ENCODE measurements at places on chromosomes 2 and 18.

- peak; percentile 51 for DNase-seq
Observed at GRCh38 chr2:240989451-240990265, 8.8 kb upstream of the SNED1 start.

GRCh38 chr2:111116011-111116746 lies 4.5 kb upstream of the BCL2L11 start:
- no peak for DNase-seq

GRCh38 chr2:215728504-215729065 lies 284.8 kb downstream of the MREG start:
- DNase-seq = peak; percentile 59

DNA sequence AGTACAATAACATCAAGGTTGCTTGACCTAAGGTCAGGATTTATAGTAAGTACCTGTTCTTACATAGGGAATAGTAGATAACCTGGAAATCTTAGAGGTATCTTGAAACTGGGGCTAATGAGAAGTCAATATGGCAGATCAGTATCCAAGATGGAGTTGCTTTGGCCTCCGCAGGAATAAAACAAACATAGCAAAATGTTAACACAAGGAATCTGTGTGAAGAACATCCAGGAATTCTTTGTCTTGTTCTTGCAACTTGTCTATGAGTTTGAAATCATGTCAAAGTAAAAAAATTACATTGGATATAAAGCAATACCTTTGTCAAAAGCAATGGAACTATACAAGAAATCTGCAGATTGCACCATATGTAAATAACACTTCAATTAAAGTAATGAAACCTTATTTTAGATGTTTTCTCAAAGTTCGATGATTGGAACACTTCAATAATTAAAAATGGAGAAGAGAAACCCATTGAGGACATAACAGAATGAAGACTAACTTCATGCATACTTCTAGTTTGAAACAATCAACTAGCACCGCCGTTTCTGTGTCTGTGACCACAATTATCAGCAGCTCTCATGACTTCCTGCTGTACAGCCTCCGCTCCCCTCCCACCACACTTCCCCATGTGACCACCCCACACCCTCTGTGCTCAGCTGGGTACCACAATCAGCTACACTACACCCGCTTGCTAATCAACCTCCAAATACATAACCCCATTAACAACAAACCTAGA lies 27.6 kb downstream of the C2orf76 start:
- no peak for DNase-seq

- no peak for DNase-seq
Observed at GRCh38 chr18:78402440-78402839, 577.2 kb upstream of the SALL3 start.

- no peak for DNase-seq
Observed at GRCh38 chr2:67218056-67218455, 179.1 kb upstream of the ETAA1 start.

DNA sequence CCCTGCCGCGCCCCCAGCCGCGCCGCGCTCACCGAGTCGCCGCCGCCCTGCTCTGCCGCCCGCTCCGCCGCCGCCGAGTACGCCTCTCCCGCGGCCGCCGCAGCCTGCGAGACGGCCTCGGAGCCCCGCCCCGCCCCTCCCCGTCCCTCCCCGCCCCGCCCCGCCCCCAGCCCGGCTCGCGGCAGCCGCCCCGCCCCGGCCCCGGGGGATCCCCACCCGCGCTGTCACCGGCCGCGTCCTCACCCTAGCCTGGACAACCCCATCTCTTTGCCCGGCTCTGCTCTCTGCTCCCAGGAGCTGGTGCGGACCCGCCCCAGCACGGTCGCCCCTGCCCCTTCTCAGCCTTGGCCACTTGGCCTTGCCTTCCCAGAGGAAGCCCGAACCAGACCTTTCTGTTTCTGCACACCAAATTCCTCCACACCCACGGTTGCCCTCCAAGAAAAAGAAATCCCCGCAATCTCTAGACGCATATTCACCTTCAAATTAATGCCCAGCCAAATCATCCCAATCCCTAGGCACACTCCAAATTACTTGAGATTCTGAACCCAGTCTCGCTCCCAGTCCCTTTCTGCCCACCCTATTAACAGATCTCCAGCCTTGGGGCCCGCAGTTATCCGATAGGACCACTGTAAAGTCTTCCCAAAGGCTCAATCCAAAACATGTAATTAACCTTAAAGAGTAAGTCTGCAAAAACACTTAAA lies at the start of gene CYRIA:
TSS of gene CYRIA (minus strand) at position 87 of the 701 bp plus-strand sequence. CDS start 77,715 bp downstream, outside the sequence.
- DNase-seq = peak; percentile 94

DNA sequence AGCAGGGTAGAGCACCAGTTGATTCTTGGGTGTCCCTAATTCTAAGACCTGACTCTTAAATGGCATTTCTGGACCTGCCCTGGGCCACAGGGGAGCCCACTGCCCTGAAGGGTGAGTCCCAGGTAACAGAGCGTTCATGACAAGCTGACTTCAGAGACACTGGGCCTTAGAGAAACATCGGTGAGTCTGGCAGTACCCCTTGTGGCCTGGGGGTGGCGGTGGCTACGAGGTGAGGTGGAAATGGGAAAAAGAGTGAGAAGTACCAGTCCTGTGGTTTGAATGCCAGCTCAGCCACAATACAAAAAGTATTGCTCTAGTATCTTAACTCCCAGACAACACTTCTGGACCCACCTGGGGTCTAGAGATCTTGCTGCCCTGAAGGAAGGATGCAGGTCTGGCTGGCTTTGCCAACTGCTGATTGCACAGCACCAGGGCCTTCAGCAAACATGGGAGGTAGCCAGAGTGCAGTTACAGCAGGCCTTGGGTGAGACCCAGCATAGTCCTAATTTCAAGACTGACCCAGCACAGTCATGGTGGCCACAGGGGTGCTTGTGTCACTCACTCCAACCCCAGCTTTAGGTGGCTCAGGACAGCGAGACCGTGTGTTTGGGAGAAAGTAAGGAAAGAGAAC lies 44.5 kb downstream of the USP34 start:
- peak; percentile 64 for DNase-seq

GRCh38 chr2:234341306-234341985 lies 155.4 kb downstream of the ARL4C start:
- no peak for DNase-seq

GRCh38 chr2:6957910-6958615 lies 40.9 kb downstream of the RNF144A start:
- DNase-seq = peak; percentile 16

GRCh38 chr2:118321432-118322105 lies 233.3 kb downstream of the INSIG2 start:
- no peak for DNase-seq

GRCh38 chr18:2850816-2851215 lies 4.0 kb downstream of the EMILIN2 start:
- no peak for DNase-seq

GRCh38 chr18:46751882-46752281 lies 5.0 kb downstream of the ST8SIA5 start:
- DNase-seq = no peak

- DNase-seq = no peak
Observed at GRCh38 chr18:3855966-3856365, 406.0 kb downstream of the TGIF1 start.

- no peak for DNase-seq
Observed at GRCh38 chr18:43826215-43826614, 548.9 kb upstream of the SYT4 start.

DNA sequence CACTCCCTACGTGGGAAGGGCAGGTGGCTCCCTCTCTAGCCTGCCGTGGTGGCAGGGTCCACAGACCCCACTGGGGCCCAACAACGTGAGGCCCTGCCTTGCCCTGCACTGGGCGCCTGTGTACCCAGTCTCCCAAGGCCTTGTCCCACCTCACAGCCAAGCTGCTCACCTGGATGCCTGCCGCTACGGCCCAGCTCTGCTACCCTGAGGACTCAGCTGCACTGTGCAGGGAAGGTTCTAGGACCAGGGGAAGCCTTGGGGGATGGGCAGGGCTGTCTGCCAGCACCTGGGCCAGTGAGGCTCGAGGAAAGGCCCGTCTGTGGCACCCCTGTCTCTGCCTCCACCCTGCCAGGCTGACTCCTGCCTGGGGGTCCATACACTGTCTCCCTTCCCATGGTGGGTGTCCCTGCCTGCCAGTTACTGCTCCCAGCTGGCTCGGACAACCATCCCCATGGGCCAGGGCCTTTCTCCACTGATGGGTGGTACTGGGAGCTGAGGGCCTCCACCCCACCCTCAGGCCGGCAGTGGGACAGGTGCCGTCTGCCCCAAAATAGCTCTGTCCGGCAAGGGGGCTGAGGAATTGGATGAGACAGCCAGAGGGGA lies 33.2 kb downstream of the HS6ST1 start:
- no peak for DNase-seq

DNA sequence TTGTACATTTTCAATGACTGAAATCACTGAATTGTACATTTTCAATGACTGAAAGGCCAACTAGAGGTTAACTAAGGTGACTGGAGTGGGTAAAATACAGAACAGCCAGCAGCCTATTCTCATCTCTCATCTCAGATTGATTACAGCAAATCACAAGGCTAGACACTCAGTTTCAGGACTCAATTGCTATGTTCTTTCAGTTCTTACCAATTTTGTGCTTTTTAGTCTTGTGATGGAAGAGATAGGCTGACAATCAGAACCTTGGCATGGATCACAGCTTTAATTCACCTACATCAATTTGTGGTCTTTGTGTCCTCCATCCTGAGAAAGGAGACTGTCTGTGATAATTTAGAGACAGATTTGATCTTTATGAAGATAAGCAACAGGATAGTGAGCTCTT lies 124.7 kb downstream of the GULP1 start:
- no peak for DNase-seq

GRCh38 chr18:79520478-79521390 lies 125.0 kb downstream of the NFATC1 start:
- DNase-seq = no peak

DNA sequence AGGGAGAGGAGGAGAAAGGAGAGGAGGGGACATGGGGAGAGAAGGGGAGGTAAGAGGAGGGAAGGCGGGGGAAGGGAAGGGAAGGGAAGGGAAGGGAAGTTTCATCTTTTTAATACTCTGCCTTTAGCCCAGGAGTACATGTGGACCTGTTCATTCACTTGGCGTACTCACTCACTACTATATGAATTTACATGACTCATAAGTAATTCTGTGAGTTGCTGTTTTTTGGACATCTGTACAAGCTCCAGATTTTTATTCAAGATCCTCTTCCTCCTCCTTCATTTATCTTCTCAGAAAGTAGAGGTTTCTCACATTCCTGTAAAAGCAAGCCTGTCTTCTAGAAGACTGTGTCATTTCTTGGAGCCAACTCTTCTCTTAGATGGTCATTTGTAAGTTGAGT lies 84.6 kb downstream of the RDH14 start:
- DNase-seq = no peak

DNA sequence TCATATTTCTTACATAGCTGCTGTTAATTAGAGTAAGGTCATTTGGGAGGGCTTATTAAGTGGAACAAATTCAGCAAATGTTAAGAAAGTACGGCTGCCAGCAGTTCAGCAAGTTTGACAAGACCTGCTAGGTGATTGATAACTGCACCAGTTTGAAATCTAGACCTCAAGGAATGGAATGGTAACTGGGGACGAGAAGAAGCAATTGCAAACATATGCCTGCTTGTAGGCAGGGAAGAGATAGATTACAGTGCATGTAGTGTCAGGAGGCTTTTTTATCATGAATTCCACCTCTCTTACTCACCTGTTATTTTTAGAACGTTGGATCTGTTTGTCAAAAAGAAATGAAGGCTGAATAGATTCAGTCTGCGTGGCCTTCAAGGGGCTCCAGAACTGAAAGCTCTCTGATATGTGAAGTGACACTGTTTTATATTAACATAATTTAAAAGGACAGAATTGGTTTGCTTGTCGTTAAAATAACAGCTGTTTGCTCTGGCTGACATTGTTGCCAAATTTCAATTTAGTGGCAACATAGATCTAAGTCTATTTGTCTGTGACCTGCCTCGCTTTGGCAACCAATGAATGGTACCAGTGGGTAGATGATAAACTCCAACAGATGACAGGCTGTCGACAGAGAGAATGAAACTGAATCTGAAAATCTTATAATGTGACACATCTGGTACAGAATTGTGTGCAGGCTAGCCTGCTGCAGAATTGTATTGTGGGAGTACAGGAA lies 199.3 kb downstream of the ZNF407 start:
- no peak for DNase-seq

GRCh38 chr2:27221166-27221565 lies 4.0 kb downstream of the CAD start:
- DNase-seq = no peak

DNA sequence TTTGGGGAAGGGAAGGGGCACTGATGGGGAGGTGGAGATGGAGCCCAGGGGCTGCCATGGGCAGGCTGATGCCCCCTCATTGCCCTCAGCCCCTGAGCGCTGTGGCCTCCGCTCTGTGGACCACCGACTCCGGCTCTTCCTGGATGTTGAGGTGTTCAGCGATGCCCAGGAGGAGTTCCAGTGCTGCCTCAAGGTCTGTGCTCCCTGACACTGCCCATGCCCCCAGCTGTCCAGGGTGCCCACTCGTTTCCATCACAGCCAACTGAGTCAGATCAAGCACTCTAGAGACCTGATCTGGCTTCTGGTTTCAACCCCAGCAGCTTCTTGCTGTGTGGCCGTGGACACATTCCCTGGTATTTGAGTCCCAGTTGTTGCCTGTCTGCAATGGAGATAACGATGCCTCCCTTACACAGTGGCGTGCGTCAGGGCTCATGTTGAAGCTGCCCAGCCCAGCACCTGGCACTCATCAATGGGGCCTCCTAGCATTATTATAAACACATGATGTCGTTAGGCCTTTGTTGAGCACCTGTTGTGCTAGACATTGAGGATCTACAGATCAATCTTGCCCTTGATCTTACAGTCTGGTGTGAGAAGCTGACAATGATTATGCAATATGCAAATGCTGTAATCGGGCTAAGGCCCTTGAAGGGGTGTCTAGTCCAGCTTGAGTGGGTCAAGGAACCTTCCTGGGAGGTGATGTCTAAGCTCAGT lies 14.4 kb downstream of the STK11IP start:
- no peak for DNase-seq

GRCh38 chr2:169933124-169933711 lies 106.0 kb downstream of the UBR3 start:
- no peak for DNase-seq

GRCh38 chr2:231263118-231263831 lies 64.8 kb downstream of the ARMC9 start:
- no peak for DNase-seq

DNA sequence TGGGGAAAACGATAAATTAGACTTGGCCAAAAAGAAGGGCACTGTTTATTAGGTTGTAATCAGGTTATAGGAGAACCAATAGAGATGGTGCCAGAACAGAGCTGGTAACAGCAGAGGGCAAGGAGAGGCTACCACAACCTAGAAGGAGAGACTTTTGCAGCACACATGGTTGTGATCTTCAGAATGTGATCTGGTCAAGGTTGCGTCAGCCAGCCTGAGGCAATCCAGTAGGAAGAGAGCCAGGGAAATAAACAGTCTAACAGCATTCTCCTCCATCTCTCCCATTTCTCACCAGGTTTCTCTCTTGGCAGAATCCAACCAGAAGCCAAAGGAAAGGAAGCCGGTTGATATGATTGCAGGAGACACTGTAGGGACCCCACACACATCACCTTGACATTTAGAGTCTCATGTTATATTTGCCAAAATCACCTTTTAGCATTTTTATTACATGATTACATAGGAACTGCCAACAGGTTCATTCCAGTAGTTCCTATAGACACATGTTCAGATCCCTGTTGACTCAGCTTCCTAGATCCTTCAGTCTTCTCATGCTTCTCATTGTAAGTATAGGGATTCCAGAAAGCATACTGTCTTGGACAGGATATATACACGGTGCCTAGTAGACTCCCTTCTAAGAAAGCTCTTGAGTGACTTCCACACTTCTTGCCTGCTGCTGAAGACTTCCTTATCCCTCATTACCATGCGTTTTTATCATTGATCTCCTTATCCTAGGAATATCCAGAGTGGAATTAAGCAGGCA lies 17.6 kb upstream of the SPATS2L start:
- DNase-seq = no peak

Measured in upper lobe of left lung (tissue), 6 donors.